ENCODE measurements at places on chromosomes 12 and 14.

GRCh38 chr12:78293059-78293686 lies 462.5 kb downstream of the NAV3 start:
- DNase-seq: no peak

- DNase-seq: no peak
Observed at GRCh38 chr14:76672123-76672522, 89.1 kb upstream of the VASH1 start.

GRCh38 chr12:131555866-131556265 lies 155.0 kb upstream of the SFSWAP start:
- DNase-seq: no peak

- peak; percentile 44 for DNase-seq
Observed at GRCh38 chr12:7190268-7191055, 976 bp downstream of the PEX5 start.

GRCh38 chr14:79256380-79256779 lies 954.9 kb downstream of the DIO2 start:
- no peak for DNase-seq

DNA sequence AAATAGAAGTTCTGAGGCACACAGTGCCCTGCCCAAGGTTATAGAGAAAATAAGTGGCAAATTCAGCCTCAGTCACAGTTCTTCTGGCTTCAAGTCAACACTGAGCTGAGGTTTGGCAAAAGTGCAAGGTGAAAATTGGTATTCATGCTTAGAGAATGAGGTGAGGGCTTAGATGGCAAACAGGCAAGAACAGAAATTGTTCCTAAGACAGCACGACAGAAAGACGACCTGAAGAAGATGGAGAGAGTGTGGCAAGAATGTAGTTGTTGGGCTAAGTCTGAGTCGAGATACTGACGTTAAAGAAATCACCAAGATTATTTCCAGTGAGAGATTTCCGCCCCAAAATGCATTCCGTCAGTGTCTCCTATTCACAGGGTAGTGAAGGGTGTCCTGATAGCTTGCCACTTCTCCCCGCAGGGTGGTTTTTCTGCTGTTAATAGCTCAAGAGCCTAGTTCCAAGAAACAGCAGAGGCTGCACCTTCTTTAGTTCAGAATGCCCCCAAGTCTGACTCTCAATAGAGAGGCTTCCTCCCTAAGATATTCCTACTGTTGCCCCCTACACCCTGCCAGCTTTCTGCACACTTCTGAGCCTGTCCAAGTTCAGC lies 260.8 kb upstream of the AMIGO2 start:
- peak; percentile 74 for DNase-seq

- DNase-seq: no peak
Observed at GRCh38 chr14:105873870-105874512, 347.6 kb downstream of the TMEM121 start.

DNA sequence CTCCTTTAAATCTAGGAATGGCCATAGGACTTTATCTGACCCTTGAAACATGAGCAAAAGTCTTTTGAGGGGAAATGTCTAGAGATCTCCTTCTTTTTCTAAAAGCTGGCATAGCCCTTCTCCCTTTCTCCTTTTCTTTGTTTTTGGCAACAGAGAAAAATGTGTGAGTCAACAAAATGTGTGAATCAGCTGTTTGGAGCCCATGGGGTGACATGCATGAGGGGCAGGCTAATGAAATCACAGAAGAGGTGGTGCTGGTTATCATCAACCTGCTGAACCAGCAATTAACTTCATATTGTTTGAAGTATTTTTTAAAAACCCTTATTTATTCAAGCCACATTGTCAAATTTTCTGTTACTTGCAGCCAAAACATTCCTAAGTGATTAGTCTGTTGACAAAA lies 132.3 kb downstream of the CCDC59 start:
- DNase-seq: peak; percentile 66

DNA sequence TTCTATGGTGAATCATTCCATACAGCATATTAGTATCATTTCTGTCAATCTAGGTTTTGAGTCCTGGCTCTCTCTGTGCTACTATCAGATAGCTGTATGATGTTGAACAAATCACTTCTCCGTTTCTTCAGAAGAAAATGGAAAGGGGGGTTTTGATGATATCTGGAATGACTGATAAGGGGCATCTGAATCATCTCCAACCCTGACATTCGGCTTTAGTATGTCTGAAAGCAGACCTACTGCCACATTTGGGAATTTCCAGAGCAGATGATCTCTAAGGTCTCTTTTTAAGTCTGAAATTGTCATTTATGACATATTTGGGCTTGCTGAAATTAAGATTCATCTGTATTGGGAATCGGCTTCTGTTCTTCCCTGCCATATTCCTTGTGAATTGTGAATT lies 10.1 kb downstream of the MLF2 start:
- DNase-seq: no peak

GRCh38 chr12:68119724-68120211 lies 39.8 kb downstream of the IFNG start:
- DNase-seq: peak; percentile 9

GRCh38 chr12:76143343-76144244 lies 59.1 kb upstream of the NAP1L1 start:
- DNase-seq: no peak

- no peak for DNase-seq
Observed at GRCh38 chr12:92732216-92732615, 29.4 kb downstream of the PLEKHG7 start.

- DNase-seq: no peak
Observed at GRCh38 chr12:92342574-92342973, 196.9 kb upstream of the BTG1 start.

DNA sequence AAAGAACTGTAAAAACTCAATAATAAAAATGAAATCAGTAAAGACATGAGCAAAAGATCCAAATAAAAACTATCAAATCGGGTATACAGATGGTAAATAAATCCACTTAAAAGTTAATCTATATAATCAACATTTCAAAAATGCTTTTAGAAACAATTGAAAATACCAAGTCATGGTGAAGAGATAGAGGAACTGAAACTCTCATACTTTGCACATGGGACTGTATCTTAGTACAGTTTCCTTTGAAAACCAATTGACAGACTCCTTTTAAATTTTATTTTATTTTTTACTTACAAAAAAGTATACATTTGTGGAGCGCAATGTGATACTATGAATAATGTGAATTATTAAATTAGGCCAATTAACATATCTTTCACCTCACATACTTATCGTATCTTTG lies 98.6 kb upstream of the FAR2 start:
- DNase-seq: no peak

- DNase-seq: no peak
Observed at GRCh38 chr12:53768976-53769375, 17.2 kb upstream of the CISTR start.

DNA sequence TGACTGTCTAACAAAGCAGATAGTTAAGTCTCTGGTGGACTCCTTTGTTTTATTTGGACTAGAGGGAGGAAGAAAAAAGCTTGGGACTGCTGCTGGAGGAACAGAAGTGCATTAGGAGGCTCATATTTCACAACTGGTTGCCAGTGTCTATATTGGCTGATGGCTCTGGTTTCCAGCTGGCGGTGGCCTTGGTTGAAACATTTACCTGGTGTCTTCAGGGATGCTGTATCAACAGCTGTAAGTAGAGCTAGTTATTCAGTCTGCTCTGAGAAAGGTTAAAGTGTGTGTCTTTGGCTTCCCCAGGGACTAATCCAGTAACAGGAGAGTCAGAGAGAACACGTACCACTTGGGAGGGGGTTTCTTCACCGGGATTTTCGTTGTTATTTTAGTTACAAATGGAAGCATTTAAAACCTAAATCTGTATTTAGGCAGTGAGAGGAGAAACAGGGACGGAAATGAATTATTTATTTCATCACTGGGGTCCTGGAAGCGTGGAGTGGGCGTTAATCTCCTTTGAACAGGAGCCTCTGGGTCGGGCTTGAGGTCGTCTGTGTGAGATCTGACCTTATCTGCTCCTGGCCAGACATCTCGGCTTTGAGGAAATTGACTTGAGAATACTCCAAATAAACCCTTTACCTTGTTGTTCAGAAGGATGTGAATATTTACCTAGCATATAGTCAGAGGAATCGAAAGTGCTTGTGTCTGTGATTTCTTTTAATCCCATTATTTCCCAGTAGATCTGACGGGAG lies 149.9 kb downstream of the NRXN3 start:
- DNase-seq: no peak

DNA sequence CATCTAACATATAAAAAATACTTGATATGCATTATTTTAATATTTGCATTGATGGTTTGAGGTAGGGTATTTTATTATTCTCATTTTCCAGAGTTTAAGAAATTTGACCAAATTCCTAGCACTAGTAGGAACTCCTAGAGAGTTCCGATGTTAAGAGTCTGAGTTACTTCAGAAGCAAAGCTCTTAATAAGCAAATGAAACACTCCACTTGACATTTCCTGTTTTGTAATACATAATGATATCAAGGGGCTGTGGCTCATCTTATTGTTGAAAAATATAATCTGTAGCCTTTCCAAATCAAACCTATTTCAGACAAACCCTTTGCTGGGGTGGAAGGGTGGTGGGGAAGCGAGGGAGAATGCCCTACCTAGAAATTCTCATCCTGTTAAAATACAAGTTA lies 355.5 kb downstream of the DIO2 start:
- DNase-seq: no peak

DNA sequence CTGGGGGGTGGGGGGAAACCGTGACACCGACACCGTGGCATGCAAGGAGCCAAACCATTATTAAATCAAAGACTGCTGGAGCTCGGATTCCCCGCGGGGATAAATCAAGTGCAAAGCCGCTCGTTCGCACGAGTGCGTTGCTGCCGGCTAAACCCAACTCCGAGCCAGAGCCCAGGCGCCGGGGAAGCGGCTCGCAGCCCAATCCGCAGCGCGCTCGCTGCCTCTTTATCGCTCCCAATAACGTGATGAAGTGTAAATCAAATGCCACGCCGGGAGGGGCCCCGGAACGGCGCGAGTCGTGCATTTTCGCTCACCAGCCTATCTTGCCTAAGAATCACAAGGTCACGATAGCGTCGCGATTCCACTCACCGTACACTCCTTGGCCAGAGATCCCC lies 1.3 kb downstream of the MDGA2 start:
- DNase-seq: peak; percentile 44

DNA sequence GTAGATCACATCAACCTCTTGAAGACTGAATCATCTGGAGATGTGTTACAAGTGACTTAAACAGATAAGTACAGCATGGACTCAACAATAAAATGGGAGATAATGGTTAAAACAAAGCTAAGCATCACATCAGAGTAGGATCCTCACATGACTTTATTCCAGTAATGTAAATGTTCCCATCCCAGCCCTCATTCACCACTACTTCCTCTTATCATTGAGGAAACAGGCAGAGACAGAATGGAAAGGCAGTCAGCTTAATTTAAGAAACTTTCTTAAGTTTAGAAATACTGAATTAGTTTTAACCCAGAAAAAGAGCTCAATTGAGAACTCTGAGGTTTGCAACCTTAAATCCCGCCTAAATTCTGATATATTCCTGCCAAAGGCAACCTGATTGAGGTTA lies 1.2 kb upstream of the ALG10 start:
- DNase-seq: no peak

GRCh38 chr14:65462411-65462810 lies 49.9 kb downstream of the FUT8 start:
- DNase-seq: peak; percentile 73

GRCh38 chr14:69755296-69755695 lies 11.6 kb upstream of the SRSF5 start:
- DNase-seq: no peak

- no peak for DNase-seq
Observed at GRCh38 chr12:3725388-3726115, 27.4 kb downstream of the CRACR2A start.

- DNase-seq: peak; percentile 79
Observed at GRCh38 chr14:58501214-58501816, 73.8 kb downstream of the KIAA0586 start.

Data from astrocyte of the hippocampus (primary cell).